ENCODE measurements at places on chromosomes 2 and 18. TPM values are rescaled to one million over a fixed set of nuclear protein-coding genes. Genes with fewer than 3 reads are reported as not detected.

GRCh38 chr2:240402566-240403272, 32.7 kb upstream of the GPC1 start:
- DNase-seq = peak; percentile 54

DNA sequence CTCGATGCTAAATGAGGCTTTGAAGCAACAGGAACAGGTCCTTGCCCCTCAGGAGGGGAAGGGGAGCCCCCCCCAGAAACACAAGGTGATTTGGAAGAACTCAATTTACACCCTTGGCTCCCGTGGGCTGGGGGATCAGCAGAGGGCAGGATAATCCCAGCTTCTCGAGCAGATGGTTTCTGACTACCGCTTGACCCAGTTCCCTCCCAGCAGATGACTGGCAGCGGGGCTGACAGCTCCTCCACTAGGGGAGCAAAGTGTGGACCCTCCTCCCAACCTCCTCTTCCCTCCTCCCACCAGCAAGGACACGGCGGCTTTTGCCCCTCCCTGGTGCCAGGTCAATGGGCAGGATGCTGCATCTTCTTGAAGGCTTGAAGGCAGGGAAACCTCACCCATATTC, 3.5 kb upstream of the INHBB start:
- no peak for DNase-seq

The BBS5 gene
- total RNA-seq = 9.5 TPM

The RBM44 gene
- 0.71 TPM for total RNA-seq

The FEV gene
- total RNA-seq = not detected

GRCh38 chr2:70214953-70215549, 24.2 kb upstream of the C2orf42 start:
- DNase-seq = no peak

The PXDN gene
- total RNA-seq = 38.5 TPM

The KLHL14 gene
- total RNA-seq = 0.33 TPM

DNA sequence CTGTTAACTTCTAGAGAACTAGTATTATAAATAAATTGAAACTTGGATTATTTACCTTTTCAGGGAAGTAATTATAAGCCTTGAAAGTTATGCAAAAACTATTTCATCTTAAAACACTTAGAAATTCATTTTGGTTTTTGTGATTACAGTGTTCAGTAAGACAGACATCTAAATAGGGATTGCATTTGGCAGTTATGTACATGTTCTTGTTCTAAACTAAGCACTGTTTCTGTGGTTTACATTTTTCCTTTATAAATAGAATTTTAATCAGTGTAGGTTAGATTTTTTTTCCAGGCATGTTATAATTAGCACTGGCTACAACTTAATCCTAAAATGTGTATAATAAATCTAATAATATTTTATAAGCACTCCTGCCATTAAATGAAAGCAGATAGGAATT, 35.0 kb downstream of the LCLAT1 start:
- no peak for DNase-seq

DNA sequence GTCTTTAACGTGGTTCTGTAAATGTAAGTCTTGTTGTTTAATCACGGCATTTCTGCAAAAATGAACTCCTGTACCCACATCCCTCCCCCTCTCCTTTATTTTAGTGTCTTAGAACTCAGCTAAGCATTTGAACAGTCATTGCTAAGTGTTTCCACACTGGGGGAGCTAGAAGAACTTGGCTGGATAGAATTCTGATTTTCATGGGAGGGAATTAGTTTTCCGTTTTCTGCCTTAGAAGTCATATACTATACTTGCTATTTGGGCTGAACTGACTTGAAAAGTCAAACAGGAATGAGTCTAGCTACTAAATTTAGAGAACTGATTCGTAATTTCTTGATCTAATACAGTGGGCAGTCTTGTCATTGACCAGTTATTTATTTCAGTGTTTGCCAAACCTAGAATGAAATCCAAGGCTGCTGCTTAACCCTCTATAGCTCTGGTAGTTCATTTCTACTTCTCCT, 61.1 kb downstream of the FMNL2 start:
- no peak for DNase-seq

The GKN2 gene
- not detected for total RNA-seq

GRCh38 chr18:62612776-62613175, 90.0 kb downstream of the ZCCHC2 start:
- no peak for DNase-seq

- no peak for DNase-seq
Measured at GRCh38 chr18:13511961-13512577, 214.3 kb downstream of the FAM210A start.

DNA sequence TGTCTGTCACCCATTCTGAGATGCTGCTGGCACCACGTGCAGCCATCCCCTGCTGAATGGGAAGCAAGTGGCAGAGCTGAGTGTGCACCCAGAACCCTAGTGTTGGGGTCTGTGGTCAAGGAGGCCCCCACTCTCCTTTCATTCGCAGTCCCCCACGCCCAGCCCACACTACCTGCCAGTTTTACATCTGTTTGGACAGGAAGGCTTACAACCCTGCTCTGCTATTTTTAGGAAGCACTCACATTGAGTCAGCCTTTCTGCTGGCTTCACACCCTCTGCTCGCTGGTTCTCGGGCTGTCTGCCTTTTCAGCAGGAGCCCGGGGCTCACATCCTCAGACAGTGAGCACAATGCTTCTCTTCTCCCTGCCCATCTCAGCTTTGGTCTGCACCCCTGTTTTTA, 10.7 kb upstream of the ADCY3 start:
- DNase-seq = no peak

GRCh38 chr2:236915186-236915585, 170.5 kb upstream of the COPS8 start:
- no peak for DNase-seq

DNA sequence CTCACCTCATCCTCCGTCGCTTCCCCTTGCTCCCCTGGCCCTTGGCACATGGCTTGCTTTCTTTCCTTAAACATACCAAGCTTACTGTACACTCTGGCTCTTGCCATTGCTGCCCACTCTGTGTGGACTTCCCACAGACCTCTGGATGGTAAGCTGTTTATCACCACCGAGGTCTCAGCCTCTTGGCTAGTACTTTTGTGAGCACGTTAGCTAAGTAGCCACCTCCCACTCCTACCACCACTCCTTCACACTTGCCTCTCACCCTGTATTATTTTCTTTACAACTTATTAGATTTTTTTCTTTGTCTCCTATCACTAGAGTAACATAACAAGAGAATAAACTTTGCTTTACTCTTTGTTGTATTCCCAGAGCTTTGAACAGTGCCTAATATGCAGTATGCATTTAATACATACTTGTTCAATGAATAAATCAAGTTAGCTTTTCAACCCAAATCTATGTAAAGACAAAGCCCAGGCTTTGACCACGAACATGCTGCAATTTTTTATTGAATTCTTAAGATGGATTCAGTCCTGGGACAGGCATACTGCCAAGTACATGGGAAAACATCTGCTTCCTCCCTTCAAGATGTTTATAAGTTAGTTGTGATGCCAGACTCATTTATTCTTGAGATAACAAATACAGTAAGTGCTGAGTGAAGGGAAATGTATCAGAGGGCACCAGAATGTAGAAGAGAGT, 25.0 kb upstream of the MSGN1 start:
- no peak for DNase-seq

The RUFY4 gene
- not detected for total RNA-seq

DNA sequence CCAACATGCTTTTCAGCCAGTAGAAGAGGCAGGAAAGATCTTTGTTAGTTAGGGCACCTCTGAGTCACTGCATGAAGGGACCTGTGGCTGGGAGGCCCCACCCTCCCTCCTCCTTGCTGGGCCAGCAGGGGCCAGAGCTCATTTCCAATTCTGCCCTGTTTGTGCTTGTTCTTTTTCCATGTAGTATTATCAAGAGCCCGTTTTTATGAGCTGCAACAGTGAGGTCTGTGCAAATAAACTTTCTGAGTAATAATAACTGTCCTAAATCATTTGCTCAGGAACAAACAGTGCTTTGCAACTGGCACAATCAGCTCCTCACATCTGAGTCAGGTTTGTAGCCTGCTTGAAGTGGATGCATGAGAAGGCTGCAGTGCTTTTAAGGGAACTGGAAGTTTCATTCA, 128.0 kb downstream of the ARL4C start:
- peak; percentile 92 for DNase-seq

GRCh38 chr18:48013162-48013561, 82.7 kb upstream of the SMAD2 start:
- DNase-seq = no peak

- DNase-seq = no peak
Measured at GRCh38 chr2:5538772-5539171, 153.4 kb upstream of the SOX11 start.

The SRD5A2 gene
- total RNA-seq = not detected

DNA sequence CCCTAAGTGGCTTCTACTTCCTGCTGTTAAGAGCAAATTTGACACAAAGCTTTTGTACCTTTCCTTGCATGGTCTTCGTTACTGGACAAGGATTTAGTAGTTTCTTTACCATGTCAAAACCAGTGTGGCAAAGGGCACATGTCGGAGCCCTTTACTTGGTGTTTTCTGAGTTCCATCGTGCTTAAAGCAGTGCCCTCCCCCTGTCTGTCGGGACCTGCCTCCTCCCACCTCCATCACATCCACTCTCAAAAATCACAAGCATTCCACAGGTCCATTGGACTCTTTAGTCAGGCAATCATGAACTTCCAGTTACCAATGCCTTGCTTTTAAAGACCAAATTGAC, 763 bp downstream of the CCDC141 start:
- no peak for DNase-seq

The ZNF24 gene
- 49.4 TPM for total RNA-seq

The ANKRD30BL gene
- not detected for total RNA-seq

DNA sequence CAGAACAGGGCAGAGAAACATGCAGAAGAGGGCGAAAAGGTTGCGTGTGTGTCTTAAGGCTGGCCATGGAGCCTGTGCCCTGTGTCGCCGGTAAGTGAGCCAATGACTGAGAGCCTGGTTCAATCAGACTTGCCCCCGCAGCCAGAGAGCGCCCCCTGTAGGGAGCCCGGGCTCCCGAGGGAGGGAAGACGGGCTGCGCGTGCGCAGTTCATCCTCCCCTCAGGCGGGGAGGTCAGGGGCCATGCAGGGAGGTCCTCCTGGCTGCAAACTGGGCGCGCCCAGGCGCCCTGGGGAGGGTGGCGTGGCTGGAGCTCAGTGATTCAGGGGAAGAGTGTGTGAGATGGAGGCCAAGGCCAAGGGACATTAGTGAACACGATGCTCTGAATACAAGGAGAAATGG, 276.6 kb downstream of the PHLPP1 start:
- DNase-seq = no peak

The FOXI3 gene
- not detected for total RNA-seq

GRCh38 chr2:204343685-204344084, 201.6 kb upstream of the PARD3B start:
- no peak for DNase-seq

GRCh38 chr2:73013936-73014335, 57.6 kb downstream of the SFXN5 start:
- DNase-seq = no peak

The NCKAP5 gene
- total RNA-seq = under 0.01 TPM

The TNFAIP6 gene
- total RNA-seq = 4.1 TPM

The NYAP2 gene
- not detected for total RNA-seq

- DNase-seq = no peak
Measured at GRCh38 chr2:172640389-172640788, 84.5 kb downstream of the PDK1 start.

- no peak for DNase-seq
Measured at GRCh38 chr2:130337735-130338325, 4.9 kb upstream of the IMP4 start.

DNA sequence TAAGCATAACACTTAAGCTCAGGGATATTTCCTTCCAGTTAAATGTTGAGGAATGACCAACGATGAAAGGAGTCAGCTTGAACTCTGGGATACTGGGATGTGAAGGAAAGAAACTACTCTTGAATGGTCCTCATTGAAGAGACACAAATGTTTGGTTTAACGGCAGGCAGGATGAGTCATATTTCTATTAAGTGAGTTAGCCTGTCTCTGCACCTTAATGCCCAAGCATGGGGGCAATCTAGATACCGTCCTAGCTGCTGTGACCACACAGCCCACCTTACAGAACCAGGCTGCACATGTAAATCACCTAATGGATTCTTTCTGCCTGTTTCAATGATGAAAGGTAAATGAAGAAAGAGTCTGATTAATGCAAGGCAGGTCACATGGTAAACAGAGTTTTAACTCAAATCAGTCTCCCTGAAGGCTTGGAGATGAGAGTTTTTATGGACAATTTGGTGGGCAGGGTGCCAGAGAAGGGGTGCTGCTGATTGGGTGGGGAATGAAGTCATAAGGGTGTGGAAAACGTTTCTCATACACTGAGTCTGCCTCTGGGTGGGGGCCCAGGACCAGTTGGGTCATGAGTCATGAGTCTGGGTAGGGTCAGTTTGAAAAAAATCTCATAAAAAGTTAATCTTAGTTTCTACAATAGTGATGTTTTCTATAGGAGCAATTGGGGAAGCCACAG, 144.6 kb upstream of the MMADHC start:
- DNase-seq = no peak

DNA sequence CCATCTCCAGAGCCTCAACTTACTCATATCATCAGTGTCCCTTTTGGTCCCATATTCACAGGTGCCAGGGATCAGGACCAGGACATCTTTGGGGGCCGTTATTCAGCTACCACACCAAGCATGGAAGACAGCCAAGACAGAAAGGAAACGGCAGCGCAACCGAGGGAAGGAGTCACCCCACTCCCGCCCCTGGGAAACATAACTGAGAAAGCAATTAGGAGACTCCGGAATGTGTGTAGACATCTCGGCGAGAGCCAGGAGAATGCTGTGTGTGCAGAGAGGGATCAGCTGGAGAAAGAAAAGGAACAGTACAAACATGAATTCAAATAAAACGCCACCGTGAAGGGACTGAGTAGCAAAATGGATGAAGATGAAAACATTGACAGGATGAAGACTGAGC, 13.4 kb upstream of the BOK start:
- DNase-seq = no peak

The C2orf80 gene
- not detected for total RNA-seq

The RAMP1 gene
- total RNA-seq = 324 TPM

DNA sequence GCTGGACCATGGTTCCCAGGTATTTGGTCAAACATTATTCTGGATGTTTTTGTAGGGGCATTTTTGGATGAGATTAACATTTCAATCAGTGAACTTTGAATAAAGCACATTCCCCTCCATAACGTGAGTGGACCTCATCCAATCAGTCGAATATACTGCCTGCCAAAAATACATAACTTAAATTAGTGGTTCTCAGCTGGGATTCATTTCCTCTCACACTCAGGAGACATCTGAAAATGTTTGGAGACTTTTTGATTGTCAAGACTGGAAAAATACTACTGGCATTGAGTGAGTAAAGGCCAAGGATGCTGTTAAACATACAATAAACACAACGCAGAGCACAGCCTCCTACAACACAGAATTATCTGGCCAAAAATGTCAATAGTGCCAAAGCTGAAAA, 198.2 kb downstream of the MYO1B start:
- no peak for DNase-seq

GRCh38 chr2:72864500-72864899, 22.7 kb upstream of the SPR start:
- no peak for DNase-seq

The NPPC gene
- 1.9 TPM for total RNA-seq

DNA sequence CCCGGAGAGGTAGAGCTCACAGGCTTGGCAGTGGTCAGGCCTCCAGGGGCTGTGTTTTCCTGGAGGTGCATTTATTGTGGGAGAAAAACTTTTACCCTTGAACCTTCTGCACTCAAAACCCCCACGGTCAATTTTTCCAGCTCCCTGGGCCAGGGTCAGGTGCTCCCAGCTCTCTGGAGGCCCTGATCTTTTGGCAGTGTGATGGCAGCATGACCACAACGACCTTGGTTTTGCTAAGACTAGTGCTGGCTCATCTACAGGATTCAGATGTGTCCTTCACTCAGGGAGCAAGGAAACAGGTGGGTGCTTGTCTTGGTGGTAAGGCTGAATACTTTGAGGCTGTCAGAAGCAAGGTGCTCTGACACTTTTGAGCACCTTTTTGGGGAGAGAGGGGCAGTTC, 92.3 kb downstream of the CCDC93 start:
- no peak for DNase-seq
